ENCODE measurements at places on chromosomes 3 and 15.

- DNase-seq = peak; percentile 84
These were observed 79.1 kb downstream of the TOP2B start for GRCh38 chr3:25585361-25586166.

DNA sequence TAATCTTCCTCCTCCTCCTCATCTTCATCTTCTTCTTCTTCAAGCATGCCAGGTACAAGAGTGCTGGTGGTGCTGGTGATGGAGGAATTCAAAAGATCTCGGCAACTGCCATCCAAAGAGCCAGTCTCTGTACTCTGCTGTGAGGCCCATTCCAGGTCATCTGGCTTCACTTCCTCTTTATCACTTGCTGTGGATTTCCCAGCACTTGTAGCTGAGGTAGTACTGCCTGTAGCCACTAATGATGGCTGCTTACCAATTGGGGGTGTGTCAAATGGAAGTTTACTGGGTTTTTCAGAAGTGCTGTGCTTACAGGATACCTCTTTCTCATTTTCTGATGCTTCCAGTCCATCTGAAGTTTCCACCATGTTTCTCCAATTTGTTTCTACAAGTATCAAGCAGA is 28.8 kb upstream of the SHC4 start:
- no peak for DNase-seq

- no peak for DNase-seq
These were observed 10.9 kb downstream of the PAQR9 start for GRCh38 chr3:142952272-142953193.

GRCh38 chr3:194070634-194071409 is 65.1 kb upstream of the HES1 start:
- DNase-seq = peak; percentile 97

- no peak for DNase-seq
These were observed 46.2 kb upstream of the CTDSPL2 start for GRCh38 chr15:44381236-44381635.

DNA sequence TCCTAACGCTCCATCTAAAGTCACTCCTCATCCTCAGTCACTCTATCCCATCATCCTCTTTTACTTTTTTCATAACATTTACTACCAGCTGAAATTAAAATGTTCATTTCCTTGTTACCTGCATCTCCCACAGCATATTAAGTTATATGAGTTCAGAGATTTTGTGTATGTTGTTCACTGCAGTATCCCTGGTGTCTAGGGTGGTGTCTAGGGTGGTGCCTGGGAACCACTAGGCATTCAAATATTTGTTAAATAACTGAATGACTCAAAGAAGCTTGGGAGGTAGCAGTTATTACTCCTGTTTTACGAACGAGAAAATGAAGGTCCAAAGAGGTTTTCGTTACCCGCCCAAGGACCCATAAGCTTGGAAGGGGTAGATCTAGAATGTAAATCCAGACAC is 1.9 kb upstream of the C3orf49 start:
- no peak for DNase-seq

DNA sequence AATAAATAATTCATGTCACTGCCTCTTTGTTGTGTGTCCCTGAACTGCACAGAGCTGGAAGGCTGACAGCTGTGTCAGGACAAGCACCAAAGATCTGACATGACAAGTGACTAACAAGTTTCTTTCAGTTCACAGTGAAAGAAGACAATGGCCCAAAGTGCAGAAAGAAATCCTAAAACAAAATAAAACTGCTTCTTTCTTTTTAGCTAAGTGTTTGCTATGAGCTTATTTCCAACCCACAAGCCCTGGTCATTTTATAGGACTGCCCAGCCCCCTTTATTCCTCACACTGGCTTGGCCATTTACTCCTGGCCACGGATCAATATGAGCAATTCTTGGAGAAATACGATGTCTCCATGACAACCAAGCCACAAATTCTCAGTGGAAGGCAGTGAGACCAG is 238.5 kb downstream of the WDR72 start:
- DNase-seq = no peak

DNA sequence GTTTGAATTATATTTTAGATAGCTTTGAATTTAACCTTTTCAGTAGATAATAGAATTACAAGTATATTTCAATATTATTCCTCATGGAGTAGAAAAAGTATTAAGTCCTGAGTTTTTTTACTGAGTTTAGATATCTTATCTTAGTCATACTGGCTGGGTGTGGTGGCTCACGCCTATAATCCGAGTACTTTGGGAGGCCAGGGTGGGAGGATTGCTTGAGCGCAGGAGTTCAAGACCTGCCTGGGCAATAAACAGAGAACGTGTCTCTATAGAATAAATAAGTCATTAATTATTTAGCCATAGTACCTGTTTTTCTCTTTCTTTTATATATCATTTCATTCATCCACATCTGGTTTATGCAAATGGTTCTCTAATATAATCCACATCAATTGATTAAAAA is 9.9 kb downstream of the RAP2B start:
- no peak for DNase-seq

GRCh38 chr15:42385206-42385979 is 26.1 kb downstream of the CAPN3 start:
- DNase-seq = peak; percentile 40

- DNase-seq = peak; percentile 42
These were observed 8.3 kb downstream of the MUC4 start for GRCh38 chr3:195803289-195803908.

DNA sequence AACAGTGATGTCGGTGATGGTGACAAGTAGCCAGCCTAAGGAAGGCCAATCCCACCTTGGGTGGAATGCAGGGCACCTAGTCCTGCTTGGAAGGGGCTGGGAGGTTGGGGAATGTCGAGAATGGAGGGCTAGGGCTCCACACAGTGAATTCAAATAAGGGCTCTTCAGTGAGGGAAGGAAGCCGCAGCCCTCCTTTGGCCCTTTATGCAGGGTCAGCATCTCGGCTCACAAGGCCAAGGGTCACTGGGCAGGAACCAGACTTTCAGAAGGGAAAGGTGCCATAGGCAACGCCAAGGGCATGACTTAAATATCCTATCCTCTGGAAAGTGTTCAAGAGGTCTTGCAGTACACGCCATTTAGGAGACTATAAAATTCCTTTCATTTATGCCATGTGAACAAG is 56.9 kb downstream of the CLEC3B start:
- no peak for DNase-seq

DNA sequence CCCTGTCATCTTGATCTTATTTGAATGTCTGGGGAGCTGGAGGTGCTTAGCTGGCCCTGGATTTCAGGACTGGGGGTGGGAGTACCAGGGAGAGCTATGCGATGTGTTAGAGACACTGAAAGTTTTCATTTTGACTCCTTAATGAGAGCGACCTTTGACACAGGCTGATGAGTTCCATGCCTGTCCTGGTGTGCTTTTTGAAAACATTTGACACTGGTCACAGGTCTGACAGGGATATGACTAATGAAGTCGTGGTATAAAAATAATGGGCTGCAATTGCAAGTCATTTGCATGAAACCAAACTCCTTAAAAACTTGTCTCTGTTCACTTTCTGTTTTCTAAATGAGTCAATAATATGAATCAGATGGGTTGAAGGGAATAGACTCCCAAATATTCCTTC is 81.9 kb downstream of the MECOM start:
- no peak for DNase-seq

- no peak for DNase-seq
These were observed 20.3 kb upstream of the ZDHHC23 start for GRCh38 chr3:113927556-113927955.

GRCh38 chr15:66156310-66156975 is 97.1 kb downstream of the MEGF11 start:
- DNase-seq = no peak

DNA sequence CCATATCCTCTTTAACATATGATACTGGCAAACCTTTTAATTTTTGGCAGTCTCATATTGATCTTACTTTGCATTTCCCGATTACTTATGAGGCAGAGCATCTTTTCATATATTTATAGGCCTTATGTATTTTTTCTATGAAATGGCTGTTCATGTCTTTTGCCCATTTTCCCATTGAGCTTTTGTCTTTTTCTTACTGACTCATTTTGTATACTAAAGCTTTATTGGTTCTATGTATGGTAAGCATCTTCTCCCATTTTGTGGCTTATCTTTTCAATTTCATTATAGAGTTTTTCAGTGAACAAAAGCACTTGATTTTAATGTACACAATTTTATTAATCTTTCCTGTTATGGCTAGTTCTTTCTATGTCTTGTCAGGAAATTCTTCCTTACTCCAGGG is 17.2 kb downstream of the HDGFL3 start:
- DNase-seq = no peak

GRCh38 chr3:168407381-168407780 is 311.7 kb upstream of the GOLIM4 start:
- DNase-seq = no peak

DNA sequence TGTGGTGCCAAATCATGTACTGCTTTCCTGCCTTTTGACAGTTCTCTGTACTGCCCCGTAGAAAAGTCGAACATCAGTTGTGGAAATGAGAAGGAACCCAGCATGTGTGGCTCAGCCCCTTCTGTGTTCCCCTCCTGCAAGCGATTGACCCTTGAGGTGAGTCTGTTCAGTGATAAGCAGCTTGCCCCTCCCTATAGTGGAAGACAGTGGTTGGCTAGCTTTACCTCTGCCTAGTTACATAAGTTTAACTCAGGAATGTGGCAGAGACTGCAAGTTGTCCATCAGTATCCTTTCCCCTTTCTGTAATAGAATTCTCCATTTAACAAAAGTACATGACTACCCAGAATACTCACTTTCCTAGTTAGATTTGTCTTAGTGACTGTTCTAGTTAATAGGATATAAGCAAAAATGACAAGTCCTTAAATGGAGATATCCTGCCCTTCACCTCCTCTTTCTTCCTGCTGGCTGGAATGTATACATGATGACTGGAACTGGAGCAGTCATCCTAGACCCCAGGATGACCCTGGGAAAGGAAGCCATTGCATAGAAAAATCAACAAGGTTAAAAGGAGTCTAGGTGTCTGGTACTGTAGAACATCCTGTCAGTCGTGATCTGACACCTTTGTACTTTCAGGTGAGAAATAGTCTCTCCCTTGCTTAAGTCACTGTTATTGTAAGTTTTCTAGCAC is 10.6 kb downstream of the SETMAR start:
- peak; percentile 3 for DNase-seq

DNA sequence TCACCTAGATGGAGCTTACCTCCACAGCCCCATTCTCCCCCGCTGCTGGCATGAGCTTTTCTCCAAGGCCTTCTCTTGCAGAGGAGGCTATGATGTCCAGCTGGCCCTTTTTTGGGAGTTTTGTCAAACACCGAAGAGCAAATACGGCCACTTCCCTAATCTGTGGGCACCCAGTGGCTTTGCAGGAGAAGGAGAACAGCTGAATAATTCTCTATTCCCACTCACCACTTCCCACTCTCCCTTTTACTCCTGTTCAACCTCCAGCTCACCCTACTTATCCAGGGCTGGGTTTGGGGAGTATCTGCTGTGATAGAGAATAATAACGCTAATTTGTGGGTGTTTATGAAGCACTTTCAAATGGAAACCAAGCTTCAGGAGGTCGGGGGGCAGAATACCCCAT is 93.0 kb downstream of the AAGAB start:
- DNase-seq = no peak

GRCh38 chr3:28268989-28269388 is 27.6 kb downstream of the CMC1 start:
- no peak for DNase-seq

DNA sequence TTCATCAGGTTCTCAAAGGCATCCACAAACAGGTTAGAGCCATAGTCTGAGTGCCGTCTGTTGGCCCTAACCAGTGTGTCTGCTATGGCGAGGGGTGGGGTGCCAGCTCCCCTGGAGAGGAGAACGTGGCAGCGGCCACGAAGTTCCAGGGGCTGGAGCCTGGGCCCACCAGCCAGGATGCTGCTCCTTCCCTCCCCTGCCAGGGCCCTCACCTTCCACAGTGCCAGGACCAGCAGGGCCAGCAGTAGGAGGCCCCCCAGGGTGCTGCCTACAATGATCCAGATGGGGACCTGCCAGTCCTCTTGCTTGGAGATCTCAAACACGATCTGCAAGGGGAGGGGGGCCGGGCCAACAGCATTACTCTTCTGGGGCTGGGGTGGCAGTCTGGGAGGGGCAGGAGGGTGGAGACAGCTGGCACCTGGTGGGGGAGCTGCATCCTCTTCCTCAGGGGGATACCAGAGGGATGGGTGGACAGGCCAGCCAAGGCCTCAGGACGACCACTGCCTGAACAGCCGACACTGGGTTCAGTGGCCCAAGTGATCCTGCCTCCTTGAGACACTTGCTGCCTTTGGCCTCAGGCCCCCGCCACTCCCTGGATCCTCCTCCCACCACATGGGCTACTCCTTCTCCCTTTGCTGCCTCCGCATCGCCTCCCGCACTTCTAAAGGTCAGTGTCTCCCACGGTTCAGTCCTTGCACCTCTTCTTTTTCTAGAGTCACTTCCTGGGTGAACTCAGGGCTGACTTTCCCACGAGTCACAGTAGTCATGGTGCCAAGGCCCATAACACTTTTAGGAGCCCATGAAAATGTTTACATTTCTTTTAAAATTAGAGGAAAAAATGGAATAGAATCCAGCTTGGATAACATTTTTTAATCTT is 26.3 kb downstream of the FEM1B start:
- peak; percentile 27 for DNase-seq

DNA sequence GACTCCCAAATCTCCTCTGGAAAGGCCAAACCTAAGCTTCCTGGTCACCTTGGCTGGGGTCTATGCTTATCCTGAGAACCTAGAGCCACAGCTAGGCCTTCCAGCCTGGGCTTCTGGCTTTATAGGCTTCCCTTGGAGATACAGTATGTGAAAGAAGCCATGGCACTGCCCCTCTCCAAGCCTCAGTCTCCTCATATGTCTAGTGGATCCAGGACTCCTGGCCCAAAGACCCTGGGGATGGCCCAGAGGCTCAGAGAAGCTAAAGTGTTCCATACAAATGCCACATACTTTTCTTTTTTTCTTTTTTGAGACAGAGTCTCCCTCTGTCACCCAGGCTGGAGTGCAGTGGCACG is 8.6 kb downstream of the ACAA1 start:
- DNase-seq = no peak

DNA sequence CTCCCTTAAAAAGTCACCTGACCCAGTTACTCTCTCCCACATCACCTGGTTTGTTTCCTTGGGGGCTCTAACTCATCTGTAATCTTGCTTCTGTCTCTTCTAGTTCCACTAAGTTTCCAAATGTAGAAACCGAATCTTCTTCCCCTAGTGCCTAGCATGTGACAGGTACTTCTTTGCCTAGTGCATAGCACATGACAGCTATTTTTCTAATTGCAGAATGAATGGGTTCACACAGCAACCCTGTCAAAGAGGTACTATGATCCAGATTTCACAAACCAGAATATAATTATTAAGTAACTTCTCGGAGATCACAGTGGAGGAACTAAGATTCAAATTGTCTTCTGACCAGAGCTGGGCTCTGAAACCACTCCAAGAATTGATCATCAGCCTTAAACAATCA is 7.4 kb downstream of the DPH3 start:
- no peak for DNase-seq

- no peak for DNase-seq
These were observed 42.7 kb downstream of the HDGFL3 start for GRCh38 chr15:83164771-83165404.

GRCh38 chr15:65948383-65948782 is 79.1 kb downstream of the RAB11A start:
- no peak for DNase-seq
